ENCODE measurements at places on chromosomes 5 and 9.

- no peak for DNase-seq
These were observed 67.4 kb downstream of the GNAQ start for GRCh38 chr9:77964258-77964657.

GRCh38 chr5:10250806-10251276, 761 bp downstream of the CCT5 start:
- DNase-seq = no peak

DNA sequence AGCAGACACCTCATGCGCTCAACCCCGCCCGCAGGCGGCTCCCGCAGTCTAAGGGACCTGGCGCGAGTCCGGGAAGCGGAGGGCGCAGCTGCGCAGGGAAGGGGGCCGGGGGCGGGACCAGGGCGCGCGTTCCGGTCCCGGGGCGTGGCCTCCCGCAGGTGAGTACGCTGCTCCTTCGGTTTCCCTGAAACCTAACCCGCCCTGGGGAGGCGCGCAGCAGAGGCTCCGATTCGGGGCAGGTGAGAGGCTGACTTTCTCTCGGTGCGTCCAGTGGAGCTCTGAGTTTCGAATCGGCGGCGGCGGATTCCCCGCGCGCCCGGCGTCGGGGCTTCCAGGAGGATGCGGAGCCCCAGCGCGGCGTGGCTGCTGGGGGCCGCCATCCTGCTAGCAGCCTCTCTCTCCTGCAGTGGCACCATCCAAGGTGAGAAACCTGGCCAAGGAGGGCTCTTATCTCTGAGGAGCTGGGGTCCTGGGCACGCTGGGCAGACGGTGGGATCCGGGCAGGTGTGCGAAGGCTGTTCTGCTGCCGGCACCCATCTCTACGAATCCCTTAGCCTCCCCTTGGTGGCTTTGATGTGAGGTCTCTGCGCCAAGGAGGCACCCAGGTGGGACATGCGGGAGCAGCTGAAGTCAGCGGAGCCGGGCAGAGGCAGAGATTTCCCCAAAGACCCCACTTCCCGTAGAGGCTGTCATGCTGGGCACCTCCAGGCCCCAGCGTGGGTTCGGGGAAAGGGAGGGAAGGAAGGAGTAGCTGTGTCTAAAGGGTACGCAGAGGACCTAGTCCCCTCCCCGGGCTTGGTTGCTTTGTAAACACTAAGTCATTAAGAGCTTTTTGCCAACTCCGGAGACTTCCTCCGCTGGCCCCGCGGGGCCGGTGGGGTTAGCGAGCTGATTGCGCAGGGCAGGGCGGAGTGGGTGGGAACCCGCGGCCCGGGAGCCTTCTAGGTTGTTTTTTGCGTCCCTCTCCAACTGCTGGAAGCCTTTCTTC, at the start of gene F2RL1:
Gene F2RL1, plus strand, starts transcription at position 187 of the 988 bp plus-strand sequence. Its CDS starts 153 bp downstream, at position 340.
- no peak for DNase-seq

- no peak for DNase-seq
These were observed 110.3 kb downstream of the NXNL2 start for GRCh38 chr9:88645172-88645878.

DNA sequence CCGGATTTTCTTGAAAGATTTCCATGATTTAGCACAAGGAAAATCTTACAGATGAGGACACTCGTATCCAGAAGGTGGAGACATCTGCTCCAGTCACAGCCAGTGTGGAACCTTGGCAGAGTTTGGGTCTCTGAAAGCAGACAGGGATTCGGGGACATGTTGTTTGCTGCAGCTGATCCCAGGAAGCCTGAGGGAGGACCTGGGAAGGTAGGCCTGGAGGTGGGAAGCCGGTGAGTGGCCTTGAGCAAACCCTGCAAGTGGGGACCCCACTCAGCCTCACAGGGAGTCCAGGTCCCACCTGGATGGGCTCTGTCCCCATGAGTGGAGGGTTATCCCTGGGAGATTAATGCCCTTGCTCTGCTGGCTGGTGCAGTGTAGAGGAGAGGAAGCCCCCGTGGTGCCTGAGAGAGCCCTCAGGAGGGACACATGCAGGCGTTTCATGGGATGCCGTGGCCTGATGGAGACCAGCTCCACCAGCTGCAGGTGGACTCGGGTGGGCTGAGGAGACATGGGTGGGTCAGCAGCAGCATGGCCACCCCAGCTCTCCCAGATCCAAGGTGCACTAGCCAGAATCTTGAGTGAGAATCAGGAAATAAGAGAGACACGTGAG, 7.8 kb downstream of the MRPS2 start:
- no peak for DNase-seq

DNA sequence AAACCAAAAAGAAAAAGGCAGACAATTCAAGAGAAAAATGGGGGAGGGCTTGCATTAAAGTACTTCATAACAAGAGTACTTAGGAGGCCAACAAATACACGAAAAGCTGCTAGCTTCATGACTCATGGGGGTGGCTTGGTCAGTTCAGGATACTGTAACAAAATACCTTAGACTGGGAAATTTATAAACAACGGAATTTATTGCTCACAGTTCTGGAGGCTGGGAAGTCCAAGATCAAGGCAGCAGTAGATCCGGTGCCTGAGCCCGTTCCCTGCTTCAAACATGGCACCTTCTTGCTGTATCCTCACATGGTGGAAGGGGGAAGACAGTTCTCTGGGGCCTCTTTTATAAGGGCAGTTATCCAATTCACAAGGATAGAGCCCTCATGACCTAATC, 111.4 kb downstream of the C9orf50 start:
- DNase-seq = peak; percentile 92

- DNase-seq = no peak
These were observed 148.0 kb downstream of the FGF1 start for GRCh38 chr5:142537938-142538337.

DNA sequence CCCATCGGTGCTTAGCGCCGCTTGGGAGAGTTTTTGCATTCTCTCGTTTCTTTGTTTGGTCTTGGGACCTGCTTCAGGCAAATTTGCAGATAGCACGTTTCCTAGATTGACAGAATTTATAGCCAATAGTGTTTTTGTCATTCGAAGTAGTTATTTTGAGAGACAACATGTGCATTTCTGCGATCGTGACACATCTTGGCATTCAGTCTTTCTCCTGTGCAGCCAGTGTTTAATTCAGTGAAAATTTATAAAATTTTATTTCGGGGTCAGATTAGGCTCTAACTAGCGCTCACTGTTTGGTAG, 830 bp downstream of the PRRC1 start:
- peak; percentile 36 for DNase-seq

GRCh38 chr5:171573451-171574225, 154.2 kb downstream of the FGF18 start:
- DNase-seq = no peak

DNA sequence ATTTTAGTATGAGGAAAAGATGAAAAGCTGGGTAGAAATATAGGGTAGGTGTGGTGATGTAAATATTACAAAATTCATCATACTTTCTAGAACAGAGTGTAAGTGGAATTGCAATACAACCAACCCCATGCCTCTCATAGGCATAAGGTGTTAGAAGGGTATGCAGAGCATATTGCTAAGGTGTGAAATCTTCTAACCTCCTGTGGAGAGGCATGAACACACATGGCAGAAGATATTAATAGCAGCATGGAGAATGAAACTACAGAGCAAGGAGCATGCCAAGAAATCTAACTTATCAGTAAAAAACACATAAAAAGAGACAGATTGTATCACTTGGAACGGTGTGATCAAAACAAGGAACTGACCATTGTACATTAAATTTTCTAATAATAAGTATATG, 441.5 kb downstream of the CDH18 start:
- no peak for DNase-seq

GRCh38 chr5:137733006-137733405, 2.9 kb downstream of the KLHL3 start:
- DNase-seq = no peak

DNA sequence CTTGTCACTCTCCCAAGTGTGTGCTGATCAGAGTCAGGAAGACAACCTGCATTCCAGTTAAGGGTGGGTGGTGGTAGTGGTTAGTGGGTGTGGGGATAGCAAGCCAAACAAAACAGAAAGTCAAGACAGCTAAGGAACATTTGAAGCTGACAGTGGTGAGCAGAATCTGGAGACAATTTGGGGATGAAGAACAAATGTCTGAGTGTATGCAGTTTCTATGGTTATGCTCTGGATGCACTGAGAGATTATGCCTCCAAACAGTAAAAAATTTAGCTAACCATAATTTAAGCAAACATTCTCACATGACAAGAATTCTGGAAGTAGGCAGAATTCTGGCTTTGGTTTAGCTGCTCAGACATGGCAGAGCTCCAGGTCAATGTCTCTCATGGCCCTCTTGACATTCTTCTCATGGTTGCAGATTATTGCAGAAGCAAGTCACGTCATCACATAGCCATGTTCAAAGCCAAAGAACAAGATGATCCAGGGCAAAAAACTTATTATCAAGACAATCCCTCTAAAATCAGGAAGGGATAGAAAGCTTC, 148.7 kb downstream of the LURAP1L start:
- DNase-seq = peak; percentile 96

DNA sequence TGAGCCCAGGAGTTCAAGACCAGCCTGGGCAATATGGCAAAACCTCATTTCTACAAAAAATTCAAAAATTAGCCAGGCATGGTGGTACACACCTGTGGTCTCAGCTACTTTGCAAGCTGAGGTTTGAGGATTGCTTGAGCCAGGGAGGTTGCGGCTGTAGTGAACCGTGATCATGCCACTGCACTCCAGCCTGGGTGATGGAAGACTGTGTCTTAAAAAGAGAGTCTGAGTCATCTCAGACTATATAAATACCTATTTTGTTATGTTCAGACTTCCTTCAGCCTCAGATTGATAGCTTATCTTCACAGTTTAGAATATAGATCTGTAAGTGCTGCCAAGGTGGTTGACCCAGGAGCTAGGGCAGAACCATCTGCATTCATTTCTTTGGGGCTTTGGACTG, 1.6 kb upstream of the PAIP2 start:
- DNase-seq = no peak

- DNase-seq = no peak
These were observed 124.8 kb upstream of the IQGAP2 start for GRCh38 chr5:76278261-76278789.

GRCh38 chr5:132436936-132437335, 53.6 kb downstream of the IRF1 start:
- DNase-seq = no peak

DNA sequence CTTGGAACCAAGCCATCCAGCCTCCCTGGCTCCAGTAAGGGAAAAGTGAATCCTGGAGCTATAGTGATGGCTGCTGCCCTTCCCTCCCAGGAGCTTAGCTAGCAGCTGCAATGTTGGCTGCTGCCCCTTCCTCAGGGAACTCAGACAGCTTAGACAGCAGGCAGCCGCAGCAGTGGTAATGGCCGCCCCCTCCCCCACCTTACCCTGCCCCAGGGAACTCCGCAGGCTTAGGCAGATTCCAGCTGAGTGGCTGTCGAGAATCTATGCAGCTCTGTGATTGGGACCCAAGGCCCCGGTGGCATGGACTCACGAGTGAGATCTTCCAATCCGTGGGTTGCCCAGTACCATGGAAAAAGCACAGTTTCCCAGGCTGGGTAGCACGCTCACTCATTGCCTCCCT, 378.6 kb downstream of the NNT start:
- no peak for DNase-seq

DNA sequence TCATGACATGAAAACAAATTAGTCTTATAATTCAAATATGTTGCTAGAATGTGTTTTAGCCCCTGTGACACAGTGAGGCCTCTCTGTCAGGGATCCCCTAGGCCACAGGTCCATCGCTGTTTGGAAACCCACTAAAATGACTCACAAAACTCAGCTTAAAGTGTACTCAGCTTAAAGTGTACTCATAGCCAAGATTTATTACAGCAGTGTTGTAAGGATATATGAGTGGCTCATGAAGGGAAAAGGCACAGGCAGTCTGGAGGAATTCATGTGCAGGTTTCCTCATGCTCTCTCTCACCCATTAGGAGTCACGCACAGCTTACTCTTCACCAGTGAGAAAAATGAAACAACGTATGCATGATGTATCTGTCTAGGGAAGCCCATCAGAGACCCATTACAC, 24.4 kb upstream of the TGFBI start:
- DNase-seq = no peak

- no peak for DNase-seq
These were observed 253.6 kb downstream of the MAST4 start for GRCh38 chr5:66849803-66850202.

DNA sequence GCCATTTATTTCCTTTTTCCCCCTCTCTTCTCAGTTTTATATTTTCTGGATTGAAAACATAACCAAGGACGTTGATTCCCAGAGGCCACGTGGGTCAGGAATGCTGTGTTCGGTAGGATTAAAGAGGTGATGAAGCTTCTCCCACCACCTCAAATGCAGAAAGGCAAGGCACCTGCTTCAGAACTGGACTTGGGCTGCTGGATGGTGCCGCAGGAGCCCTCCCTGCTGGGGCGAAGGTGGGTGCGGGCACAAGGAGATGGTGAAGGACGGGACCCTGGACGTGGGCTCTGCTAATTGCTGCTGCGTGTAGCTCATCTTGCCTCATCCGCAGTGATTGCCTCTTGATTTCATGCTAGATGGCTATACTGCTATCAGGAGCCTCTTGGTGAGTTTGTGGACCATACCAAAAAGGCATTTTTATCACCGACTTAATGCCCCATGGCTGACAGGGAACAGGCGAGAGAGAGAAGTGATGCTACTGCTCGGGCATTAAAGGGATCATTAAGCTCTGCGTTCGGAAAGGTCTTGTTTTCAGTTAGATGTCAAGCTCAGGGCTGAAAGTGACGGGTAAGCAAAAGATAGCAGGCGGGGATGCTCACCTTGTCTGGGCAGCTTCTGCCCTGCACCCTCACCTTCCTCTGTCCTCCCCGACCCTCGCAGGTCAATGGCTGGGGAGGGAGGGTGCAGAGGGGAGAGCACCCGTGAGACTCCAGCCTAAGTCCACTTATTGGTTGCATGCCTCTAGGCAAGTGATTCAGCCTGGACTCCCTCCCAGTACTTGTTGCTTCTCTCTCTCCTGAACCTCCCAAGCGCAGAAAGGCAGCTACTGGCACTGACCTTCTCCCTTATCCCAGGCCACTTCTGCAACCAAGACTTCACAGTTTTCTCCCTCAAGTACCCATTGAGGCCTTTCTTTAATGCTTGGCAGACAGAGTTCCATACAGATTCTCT, 71.6 kb upstream of the FSTL4 start:
- DNase-seq = no peak

DNA sequence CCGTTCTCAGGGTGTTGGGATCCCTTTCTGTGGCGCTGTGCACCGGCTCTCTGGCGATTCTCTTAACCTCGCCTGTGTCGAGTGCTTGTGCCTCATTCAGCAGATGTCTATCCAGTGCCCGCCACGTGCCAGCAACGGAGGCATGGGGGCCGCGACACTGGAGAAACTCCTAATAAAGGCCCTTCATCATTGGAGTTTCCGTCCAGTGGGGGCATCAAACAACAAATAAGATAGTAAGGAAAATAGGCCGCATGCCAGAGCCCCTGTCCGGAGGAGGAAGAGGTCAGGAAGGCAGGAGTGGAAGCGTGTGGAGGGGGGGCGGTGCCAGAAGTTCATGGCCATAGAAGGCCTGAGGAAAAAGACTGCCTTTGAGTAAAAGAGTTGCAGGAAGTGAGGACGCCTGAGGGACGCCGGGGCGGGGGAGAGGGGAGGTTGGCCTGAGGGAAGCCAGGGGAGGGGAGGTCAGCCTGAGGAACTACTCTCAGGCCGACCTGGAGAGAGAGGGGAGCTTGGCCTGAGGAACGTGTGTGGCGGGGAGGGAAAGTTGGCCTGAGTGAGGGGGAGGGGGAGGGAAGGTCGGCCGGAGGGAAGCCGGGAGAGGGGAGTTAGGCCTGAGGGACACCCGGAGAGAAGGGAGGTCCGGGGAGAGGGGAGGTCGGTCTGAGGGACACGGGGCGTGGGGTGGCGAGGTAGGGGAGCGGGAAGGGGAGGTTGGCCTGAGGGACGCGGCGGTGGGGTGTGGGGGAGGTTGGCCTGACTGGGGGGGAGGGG, 82.2 kb downstream of the CACNA1B start:
- no peak for DNase-seq
